ENCODE measurements at places on chromosomes 11 and 22.
A peak's percentile ranks its signal among the peaks of the same experiment; 100 is the strongest.

DNA sequence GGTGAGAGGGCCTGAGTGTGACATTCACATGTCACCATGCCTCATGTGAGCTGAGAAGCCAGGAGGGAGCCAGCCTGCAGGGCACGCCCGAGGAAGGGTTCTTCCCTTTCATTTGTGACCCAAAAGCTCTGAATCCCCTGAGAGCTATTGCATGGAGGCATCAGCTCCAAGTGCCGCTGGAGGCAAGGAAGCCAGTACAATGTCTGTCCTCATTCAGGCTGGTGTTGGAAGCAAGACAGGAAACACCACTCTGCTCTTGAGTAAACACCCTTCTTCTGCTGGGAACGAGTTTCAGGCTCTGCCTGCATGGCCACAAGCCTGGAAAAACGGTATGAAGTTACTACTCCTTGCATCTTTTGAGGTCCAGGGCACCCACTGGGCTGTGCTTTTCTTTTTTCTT lies 83.8 kb upstream of the LARGE1 start:
- DNase-seq = no peak

DNA sequence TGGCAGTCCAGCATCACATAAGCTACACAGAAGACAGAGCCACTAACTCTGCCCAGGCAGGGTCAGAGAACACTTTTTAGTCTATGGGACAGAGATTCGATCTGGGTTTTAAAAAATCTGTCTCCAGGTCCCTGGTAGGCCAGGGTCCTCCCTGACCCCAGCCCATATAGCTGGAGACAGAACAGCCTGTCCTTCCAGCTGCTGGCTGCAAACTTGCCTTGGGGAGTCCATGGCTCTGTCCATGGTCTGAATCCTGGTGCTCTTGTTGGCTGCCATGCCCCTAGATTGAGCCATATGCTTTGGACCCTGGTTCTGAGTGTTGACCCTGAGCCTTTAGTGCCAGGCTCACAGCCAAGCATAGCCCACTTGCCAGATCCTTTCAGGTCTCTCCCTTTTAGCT lies 13.3 kb upstream of the LIPT2 start:
- no peak for DNase-seq

GRCh38 chr11:80417681-80418080 lies 976.9 kb upstream of the TENM4 start:
- DNase-seq = no peak

GRCh38 chr11:119336744-119337469 lies 2.6 kb downstream of the RNF26 start:
- DNase-seq = no peak

- no peak for DNase-seq
Observed at GRCh38 chr22:40638261-40638660, 1.7 kb upstream of the MRTFA start.

DNA sequence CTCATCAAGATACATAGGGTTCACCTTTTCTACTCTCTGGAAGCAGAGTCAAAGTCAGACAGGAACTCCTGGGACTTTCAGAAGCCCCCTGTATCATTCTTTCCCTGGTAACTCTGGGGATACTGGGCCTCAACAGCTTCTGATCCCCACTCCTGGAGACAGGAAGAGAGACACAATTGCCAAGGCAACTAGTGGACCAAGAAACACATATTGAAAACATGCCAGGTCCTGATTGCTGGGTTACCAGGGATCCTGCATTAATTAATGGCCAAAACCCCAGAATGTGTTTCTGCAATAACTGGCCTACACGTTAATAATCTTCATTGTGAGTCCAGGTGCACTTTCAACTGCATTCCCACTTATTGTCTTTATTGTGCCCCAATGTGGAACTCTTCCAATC lies 260.8 kb upstream of the POU2AF2 start:
- DNase-seq = no peak

DNA sequence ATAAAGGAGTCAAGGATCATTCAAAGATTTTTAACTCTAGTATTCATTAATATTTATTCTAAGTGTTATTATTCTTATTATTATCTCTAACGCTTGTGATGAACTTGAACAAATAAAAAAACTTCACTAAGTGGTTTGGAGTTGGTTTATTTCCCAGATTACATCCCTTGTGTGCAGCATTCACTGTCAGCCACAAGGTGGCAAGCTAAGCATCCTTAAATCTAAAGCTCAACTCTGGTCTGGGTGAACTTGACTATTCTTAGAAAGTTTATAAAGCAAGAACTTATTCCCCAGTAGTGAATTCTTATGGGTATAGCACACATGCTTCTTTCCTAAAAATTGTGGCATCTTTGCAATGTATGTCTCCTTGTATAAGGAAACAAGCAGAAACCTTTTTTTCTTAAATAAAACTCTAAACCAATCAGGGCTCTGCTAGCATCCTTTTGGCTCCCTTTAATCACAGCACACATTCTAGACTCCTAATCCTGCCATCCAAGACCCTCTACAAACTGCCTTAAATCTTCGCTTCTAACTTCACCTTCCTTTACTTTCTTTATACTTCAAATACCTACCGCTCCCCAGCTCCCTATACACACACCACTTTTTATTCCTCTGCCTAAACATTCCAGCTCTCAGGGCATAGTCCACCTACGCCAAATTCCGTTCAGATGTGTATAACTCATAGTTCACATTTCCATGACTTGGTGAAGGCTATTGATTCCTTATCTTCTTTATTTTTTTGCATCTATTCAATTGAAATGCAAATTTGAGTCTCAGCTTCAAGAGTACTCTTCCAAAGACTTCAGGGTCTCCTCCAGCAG lies 1068.8 kb downstream of the DLG2 start:
- DNase-seq = no peak

GRCh38 chr11:67486481-67487195 lies 3.8 kb downstream of the AIP start:
- DNase-seq = no peak

- no peak for DNase-seq
Observed at GRCh38 chr22:35313311-35314121, 13.8 kb downstream of the TOM1 start.

DNA sequence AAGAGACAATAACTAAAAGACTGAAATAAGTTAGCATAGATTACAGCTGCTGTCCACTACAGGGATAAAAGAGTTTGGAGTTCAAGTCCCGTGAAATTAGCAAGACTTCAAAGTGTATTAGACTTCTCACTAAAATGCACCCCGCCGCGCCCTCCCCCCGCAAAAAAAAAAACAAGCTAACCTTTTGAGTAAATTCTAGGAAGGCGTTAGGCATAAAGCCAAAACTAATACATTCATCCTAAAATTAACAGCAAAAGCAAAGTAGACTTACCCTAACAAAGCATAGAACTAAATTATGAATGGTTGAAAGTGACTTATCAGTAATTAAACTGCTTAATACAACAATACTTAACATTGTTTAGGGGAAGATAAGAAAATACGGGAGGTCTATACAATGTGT lies 581.0 kb upstream of the CHORDC1 start:
- no peak for DNase-seq

GRCh38 chr11:78830277-78830819 lies 255.7 kb upstream of the NARS2 start:
- no peak for DNase-seq

GRCh38 chr11:19121646-19122045 lies 4.7 kb downstream of the ZDHHC13 start:
- DNase-seq = no peak

DNA sequence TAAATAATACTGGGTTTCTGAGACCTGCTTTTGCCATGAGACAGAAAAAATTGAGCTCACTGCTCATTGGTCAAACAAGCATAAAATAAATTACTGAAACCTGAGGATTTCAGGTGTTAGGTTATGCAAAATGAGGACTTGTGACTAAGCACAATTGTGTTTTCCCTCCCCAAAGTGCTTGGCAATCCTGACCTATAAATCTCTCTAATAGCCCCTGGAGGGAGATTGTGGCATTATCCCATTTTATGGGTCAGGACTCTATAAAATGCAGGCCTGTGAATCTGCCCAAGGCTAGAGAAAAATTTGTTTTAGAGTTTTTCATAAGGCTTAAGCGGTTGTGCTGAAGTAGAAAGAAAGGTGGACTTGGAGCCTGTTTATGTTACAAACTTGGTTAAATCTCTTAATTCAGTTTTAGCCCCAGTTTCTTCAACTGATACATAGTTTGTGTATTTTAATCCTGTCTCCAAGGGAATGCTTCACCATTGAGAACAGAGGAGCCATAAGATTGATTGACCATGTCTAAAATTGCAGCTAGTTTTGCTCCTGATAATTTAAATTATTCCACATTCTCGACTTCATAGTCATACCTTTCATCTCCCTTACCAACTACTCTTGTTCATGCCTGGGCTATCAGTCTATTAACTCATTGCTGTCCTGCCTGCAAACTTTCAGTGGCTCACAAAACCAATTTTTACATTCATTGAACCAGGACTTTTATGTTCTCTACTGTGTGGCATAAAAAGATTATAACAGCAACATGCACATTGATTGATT lies 63.6 kb upstream of the LRRC4C start:
- no peak for DNase-seq

GRCh38 chr11:35006389-35007128 lies 90.1 kb downstream of the PDHX start:
- peak; percentile 35 for DNase-seq

DNA sequence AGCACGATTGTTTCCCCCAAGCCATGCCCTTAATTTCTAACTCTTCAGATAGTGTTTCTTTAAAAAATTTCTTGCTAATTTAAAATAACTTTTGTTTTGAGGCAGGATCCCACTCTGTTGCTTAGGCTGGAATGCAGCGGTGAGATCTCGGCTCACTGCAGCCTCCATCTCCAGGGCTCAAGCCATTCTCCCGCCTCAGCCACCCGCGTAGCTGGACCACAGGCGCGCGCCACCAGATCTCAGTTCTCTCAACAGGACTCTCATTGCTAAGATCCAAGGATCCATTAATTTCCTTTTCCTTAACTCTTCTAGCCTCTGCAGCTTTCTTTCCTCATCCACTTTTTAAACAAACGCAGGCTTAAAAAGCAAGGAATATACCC lies 327 bp upstream of the MED17 start:
- no peak for DNase-seq

GRCh38 chr11:119772076-119772475 lies 43.1 kb upstream of the NECTIN1 start:
- no peak for DNase-seq

- peak; percentile 68 for DNase-seq
Observed at GRCh38 chr22:41925783-41926460, 684 bp downstream of the TNFRSF13C start.

DNA sequence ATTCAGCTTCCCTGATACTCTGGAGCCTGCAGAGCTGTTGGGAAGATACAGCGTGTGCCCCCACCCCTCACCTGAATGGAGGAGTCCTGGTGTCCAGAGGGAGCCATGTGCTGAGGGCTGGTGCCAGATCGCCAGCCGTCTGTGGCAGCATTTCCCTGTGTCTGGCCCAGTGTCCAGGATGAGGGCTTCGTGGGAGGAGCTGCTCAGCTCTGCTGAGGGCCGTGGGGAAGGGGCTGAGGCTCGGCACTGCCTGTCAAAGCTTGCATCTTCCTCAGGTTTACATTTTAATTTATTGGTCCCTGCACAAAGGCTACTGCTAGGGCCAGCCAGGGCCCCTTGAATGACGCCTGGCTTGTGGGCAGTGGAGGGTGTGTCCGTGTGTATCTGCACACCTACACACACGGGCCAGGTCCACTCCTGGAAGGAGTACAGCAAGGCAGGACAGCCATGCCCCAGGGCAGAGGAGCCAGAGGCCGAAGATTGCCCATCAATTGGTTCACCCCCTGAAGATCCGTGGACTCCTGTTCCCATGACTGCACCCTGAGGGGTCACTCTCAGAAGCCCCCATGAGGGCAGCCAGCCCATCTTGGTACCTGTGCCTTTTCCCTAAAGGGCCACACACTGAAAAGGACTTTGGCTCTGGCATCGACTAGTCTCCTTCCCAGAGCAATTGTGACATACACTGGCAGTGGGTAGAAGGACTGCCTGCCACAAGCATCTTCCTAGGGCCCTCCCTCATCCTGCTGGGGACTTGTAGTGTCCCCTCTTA lies 107.7 kb upstream of the PARVA start:
- DNase-seq = no peak
